ENCODE measurements at places on chromosomes 16 and 17.

DNA sequence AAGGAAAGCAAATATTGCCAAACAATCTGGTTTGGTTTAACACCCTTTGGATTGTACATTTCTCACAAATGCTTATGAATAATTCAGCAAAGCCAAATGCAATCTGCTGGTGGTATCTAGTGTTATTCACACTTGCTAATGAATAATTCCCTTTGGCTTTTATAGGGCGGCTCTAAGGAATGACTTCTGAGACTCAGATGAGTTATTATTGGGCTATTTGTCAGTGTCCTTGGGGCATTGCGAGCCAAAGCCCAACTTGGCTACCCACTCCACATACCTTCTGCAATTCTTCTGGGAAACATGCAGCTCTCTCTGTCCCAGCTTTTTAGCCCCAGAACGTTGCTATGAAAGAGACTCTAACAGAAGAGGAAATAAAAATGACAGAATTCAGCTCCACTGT lies 41.1 kb downstream of the FTO start:
- no peak for DNase-seq

GRCh38 chr17:43030137-43030767 lies 5.2 kb downstream of the RND2 start:
- DNase-seq: no peak

DNA sequence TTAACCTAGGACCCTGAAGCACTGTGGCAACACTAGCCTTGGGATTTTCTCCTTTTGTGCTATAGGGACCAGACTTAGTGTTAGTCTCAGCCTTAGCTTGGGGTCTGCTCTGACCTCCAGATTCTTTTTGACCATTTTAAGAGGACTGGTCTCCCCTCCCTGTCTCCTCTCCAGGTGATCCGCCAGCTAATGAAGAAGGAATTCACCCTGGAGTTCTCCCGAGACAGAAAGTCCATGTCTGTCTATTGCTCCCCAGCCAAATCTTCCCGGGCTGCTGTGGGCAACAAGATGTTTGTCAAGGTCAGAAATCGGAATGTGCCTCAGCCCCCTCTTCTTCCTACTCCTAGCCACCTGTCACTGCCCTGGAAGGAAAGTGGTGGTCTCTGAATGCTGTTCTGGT lies 19.5 kb downstream of the ATP2A1 start:
- DNase-seq: no peak

- no peak for DNase-seq
These were observed 51.5 kb downstream of the NTN1 start for GRCh38 chr17:9072696-9073339.

GRCh38 chr16:19008245-19009169 lies 24.8 kb downstream of the TMC7 start:
- DNase-seq: peak; percentile 49

DNA sequence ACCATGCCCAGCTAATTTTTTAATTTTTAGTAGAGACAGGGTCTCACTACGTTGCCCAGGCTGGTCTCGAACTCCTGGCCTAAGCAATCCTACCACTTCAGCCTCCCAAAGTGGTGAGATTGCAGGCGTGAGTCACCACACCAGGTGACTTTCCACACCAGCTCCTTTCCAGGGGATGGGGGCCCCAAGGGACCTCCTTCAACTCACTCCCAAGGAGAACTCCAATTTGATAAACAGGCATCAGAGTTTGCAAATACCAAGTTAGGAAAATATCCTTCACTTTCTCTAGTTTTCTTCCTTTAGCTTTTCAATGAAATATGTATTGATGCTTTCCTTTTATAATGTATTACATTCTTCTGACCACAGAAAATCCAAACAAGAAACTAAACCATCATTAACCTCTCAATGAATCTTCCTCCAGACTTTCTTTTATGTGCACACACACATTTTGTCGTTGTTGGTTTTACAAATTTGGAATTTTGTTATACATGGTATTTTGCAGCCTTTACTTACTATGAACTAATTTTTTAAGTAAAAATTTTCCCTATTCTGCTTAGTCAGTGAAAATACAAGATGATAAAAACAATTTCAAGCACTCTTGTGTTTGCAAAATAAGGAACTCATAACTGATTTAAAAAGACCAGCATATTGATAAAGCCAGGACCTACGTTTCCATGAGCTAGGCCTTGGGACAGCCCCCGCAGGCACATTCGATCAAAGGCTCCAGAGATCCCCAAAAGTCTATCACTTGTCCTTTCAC lies 32.0 kb downstream of the GAS7 start:
- no peak for DNase-seq

All from H4 (cell line).